Stimulated activated CD4-positive, alpha-beta T cell treated with anti-CD3 and anti-CD28 coated beads, TNF-alpha, amount 100 ng/mL, for 1 hour (primary cell): ENCODE measurements at places on chromosomes 6 and 20.

GRCh38 chr6:53691252-53691651 is 25.7 kb upstream of the KLHL31 start:
- DNase-seq: no peak

DNA sequence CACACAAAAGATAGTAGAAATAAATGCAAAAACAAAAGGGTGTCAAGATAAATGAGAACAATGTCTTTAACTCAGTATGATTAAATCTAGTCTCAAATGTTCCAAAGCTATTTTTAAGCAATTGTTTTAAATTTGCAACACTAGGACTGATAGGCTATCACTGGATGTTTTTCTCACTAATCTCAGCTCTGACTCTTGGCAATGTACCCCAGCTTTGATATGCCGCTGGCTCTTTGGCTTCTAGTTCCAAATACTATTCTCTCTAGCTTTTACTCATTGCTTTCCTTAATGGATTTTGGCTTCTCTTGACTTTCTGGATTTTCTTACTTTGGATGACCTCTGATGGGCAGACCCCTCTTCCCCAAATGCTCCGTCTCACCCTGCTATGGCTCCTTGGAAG is 116.0 kb upstream of the SLC35B3 start:
- no peak for DNase-seq

DNA sequence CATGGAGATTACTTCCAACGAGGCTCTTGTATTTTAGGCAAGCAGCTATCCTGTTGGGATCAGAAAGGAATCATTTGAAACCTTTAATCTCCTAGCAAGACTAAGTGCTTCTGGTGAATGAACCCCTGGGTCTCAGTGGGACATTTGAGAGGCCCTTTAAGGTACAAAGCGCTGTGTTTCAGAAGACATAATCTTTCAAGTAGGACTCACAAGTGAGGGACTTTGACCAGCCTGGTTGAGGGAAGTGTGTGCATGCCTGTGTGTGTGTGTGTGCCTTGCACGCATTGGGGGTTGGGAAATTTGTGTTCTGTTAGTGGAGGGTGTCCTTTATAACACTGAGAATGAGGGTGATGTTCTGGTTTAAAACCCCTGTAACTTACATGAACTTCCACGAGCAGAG is 64.4 kb upstream of the KCNG1 start:
- DNase-seq: no peak

DNA sequence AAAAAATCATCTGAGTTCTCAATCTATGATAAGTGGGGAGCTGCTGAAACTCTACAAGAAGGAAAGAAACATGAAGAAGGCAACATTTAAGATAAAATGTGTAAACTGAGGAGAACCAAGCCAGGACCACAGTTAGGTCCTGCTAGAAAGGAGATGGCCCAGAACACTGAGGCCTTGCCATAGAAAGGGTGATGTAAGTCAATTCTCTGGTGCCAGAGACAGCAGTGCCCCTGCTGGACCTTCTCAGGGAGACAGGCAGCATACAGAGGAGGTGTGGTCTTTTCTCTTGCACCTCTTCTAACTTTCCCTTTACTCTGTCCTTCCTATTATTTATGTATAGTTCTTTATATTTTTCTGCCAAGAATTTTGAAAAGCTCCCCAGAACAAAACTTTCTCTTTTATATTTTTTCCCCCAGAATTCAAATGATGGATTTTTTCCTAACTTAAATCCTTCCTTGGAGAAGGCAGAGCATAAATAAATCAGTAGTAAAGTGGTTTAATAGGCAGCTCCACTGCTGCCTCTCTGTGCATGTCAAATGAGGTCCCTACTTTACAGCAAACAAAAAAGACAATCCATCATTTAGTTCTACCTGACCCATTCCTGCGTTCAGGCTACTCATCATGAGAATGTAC is 9.0 kb downstream of the UQCC2 start:
- DNase-seq: no peak

DNA sequence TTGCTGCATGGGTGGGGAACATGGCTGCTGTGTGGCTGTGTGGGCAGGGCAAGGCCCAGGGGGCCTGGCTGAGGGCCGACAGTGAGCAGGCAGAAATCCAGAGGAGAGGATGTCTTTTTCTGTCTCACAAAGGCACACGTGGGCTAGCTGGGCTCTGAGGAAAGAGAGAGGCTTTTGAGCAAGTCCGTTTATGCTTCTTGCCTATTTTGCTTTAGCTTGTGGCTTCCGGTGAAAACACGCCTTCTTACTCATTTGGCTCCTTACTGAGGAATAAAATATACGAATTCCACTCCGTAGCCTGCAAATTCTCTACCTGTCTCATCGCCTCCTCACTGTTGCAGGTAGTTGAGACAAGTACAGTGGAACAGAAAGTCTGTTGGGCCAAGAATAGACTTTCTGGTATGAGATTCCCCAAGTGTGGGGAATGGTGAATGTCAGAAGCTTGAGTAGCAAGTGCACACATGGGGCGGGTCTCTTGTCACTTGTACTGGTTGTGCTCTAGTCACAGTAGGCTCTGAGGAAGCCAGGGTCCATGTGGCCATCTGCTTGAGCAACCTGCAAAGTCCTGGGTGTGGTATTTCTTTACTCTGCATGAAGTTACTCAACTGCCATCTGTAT is 28.4 kb downstream of the WRNIP1 start:
- no peak for DNase-seq

DNA sequence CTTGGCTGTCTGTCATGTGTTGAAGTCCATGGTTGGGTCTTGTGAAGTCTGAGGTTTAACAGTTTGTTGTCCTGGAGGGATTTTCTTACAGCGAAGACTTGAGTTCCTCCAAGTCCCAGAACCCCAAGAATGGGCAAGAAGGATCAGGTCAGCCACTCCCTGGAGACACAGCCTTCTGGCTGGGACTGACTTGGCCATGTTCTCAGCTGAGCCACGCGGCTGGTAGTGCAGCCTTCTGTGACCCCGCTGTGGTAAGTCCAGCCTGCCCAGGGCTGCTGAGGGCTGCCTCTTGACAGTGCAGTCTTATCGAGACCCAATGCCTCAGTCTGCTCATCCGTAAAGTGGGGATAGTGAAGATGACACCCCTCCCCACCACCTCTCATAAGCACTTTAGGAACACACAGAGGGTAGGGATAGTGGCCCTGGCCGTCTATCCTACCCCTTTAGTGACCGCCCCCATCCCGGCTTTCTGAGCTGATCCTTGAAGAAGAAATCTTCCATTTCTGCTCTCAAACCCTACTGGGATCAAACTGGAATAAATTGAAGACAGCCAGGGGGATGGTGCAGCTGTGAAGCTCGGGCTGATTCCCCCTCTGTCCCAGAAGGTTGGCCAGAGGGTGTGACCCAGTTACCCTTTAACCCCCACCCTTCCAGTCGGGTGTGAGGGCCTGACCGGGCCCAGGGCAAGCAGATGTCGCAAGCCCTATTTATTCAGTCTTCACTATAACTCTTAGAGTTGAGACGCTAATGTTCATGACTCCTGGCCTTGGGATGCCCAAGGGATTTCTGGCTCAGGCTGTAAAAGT is 43.5 kb downstream of the SIRPA start:
- no peak for DNase-seq

DNA sequence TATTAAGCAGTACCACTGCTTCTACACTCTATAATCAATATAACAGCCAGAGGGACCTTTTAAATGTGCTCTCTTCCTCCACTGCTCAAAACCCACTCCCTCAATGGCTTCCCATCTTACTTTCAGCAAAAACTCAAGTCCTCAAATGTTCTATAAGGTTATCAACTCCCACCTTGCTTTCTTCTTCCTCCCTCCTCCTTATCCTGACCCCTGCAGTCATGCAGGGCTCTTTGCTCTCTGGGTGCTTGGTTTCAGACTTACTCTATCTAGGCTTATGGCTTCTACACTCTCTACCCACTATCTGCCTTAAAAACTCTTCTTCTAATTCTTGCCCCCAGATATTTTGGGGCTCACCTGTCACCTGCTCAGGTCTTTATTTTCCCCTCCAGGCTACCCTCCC is 5.3 kb downstream of the ARHGAP18 start:
- DNase-seq: no peak

DNA sequence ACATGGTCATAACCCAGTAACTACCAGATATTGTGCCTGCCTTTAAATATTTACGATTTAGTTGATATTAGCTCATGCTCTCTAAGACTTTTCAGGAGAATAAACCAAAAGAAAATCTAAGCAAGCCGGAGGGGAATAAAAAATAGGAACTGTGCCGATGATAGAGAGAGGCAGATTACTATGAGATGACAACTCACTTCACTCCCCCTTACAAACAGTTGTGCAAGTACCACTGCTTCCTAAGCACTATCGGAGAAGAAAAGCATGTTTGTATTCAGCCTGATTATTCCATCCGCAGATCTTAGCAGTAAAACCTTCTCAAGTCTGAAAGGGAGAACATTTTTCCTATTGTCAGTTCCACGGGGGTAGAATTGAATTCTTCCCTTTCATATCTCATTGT is 294.4 kb downstream of the KCNQ5 start:
- DNase-seq: no peak

DNA sequence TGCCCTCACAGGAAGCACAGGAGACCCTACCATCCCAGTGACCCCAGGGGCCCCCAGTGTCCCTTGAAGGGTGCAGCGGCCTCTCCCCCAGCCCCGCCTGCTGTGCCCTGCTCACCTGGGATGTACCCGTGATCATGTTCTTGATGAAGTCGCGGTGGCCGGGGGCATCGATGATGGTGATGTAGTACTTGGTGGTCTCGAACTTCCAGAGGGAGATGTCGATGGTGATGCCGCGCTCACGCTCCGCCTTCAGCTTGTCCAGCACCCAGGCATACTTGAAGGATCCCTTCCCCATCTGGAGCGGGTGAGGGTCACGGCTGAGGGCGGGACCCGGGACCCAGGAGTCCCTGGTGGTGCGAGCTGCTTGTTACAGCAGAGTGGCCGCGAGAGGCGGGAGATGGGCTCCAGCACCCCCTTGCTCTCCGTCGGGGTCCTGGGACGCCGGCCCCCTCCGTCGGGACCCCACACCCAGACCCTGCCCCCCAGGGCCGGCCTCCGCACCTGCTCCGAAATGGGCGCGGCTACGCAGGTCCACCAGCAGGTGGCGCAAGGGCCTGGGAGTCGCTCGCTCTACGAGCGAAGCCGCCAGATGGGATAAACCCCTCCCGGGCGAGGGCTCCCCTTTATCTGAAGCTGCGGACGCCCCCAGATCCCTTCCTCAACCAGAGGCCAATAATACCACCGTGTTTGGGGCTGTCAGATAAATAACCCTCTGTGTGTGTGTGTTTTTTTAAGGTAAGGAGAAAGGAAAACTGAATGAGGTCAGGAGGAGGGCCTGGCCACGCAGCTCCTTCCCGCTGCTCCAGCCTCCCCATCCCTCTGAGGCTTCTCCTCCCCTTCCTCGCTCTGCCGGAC is 2.9 kb downstream of the EEF1A2 start:
- peak; percentile 65 for DNase-seq

DNA sequence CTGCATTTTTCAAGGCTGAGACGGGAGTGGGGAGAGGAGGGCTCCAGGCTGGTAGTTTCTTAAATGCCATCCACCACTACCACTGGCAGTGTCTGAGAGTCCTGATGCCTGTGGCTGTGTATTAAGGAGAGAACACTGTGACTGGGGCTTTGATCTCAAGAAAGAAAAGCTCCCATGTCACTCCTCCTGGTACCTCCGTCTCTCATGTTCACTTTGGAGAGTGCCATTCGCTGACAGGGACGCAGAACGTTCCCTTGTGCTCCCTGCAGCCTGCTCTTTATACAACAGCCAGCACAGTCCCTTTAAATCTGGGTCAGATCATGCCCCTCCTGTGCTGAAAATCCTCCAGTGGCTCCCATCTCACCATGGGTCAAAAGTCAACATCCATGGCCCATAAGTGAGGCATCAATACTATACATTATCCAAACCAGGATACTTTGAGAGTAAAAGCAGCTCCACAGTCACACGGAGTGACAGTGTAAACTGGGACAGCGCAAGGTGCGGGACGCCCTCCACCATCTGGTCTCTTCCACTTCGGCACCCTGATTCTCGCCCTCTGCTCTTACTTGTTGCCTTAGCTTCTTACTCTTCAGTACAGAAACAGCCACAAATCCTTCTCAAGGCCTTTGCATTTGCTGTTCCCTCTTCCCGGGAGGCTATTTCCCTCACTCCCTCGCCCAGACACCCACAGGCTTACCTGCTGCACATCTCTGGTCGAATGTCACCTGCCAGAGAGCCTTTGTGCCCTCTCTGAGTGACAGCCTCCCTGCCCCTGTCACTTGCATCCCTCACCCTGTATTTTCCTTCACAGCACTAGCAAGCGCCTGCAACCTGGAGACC is 20.0 kb downstream of the PDYN start:
- DNase-seq: no peak

DNA sequence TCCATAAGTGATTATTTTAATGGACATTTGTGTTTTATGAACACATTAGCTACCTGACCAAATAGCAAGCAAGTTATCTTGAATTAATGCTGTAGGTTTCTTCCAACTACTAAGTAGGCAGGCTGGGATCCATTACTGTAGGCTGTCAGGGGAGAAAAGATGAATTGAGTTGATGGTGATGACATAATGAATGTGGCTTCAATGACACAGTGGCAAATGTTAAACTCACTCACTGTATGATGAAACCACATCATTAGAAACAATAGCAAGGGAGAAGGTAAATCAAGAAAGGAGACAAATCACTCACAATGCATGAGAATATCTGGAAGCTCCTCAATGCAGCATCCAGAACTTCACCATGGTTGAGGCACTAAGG is 529.7 kb upstream of the CITED2 start:
- DNase-seq: no peak

- DNase-seq: no peak
Observed at GRCh38 chr20:3933218-3933617, 44.0 kb downstream of the PANK2 start.

- DNase-seq: no peak
Observed at GRCh38 chr20:33733654-33734576, 2.1 kb downstream of the ZNF341 start.

GRCh38 chr20:51525241-51526105 is 17.0 kb downstream of the NFATC2 start:
- DNase-seq: peak; percentile 42

DNA sequence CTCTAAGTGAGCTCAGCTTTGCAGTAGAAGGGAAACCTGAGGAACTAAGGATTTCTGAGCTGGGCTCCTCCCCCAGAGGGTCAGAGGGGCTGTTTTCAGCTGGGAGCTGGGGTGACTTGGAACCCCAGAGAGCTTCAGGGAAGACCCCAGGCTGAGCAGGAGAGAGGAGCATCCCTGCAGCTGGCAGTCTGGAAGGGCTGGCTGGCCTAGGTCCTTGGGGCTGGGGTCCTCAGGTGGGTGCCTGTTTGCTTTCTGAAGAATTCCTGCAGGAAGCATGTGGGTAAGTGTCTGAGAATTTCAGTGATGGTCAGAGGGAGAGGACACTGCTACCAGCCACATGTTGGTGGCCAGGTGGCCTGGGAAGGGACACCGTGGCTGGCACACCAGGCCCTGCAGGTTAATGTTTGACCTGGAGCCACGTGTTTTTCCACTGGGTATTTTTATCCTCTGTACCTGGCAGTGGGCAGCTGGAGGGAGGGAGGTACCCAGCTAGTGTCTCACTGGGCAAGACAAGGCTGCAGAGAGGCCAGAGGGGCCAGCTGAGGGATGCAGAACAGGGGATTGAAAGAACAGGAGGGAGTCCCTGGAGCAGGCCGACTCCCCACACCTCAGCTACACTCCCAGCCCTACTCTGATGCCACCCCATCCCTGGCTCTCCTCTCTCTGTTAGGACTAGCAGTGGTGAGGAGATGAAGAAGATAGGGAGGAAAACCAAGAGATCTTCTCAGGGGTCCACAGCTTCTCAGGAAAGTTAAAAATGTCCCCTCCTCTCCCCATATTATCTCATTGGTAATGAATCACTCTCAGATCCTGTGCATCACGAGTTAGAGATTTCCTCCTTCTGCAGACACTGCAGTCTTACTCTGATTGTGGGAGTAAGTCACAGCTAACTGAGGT is 143.6 kb downstream of the VEGFA start:
- no peak for DNase-seq
